Fibroblast of villous mesenchyme (primary cell): ENCODE measurements at places on chromosomes 11 and 22. TPM values are rescaled to one million over a fixed set of nuclear protein-coding genes. Genes with fewer than 3 reads are reported as not detected.

DNA sequence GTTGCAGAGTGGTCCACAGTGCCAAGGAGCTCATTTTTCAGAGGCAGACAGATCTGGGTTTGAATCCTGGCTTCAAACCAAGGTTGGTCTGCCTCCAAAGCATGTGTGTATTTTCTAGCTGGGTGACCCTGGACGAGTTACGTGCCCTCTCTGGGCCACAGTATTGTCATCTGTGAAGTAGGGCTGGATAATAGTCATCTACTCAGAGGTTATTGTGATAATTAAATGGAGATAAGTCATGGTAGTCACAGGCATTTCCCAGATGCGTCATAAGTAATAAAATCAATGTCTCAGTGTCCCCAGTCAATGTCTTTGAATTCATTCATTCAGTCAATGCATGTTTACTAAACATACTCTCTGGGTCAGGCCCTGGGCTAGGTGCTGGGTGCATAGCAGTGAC lies 8.6 kb downstream of the OMP start:
- peak; percentile 51 for DNase-seq

GRCh38 chr11:62627713-62628112 lies 5.9 kb upstream of the B3GAT3 start:
- no peak for DNase-seq

DNA sequence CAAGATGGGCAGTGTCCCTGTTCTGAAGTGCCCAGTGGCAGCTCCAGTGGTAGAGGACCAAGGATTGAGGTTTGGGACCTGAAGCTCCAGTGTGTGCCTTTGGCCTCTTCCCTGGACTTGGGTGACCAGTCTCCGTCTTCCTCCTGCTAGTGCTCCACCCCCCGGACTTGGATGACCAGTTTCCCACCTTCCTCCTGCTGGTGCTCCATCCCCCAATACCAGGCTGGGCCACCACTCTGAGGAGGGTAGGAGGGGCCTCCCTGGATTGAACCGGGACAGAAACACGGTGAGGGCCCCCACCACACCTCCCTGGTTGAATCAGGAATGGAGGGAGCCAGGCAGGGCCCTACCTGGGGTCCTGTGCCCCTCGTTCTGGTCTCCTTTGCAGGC lies 10.9 kb upstream of the NEAT1 start:
- DNase-seq: no peak

DNA sequence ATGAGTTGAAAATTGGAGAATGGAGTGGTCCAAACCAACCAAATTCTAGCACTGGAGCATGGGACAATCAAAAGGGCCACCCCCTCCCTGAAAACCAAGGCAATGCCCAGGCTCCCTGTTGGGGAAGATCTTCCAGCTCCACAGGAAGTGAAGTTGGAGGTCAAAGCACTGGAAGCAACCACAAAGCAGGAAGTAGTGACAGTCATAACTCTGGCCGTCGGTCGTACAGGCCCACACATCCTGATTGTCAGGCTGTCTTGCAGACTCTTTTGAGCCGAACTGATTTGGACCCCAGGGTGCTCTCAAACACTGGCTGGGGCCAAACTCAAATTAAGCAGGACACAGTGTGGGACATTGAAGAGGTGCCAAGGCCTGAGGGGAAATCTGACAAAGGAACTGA lies 80.5 kb upstream of the ADSL start:
- no peak for DNase-seq

DNA sequence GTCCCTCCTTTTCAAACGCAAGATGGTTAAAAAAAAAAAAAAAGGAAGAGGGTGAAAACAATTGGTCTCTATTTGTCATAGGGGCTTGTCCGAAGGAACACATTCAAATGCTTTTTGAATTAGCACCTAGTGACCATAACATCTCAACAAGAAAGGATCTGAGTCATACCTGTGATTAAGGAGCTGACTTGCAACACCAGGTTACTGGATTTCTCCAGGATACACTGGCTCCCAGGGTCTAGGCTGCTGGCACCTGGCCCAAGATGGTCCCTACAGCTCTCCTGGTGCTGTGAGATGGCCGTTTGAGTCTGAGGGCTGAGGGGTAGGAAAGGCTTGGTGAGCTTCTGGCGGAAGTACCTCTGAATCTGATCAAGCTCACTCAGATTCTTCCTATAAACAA lies 28.4 kb upstream of the UCP3 start:
- no peak for DNase-seq

- DNase-seq: no peak
Observed at GRCh38 chr11:72354356-72355115, 79.8 kb downstream of the CLPB start.

DNA sequence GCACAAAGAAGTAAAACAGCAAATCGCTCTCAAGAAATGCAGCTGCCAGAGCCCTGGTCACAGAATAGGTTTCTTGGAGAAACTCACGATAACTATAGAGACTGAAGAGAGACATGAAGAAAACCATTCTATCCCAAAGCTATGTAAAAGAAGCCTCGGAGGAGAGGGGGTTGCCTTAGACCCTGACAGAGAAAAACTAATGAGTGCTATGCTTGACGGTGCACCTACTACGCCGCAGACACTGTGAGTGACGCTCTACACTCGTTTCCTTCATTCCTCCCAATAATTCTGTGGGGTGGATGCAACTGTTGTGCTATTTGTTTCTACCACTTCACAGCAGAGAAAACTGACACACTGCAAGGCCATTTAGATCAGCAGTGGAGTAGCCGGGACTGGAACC lies 121.8 kb downstream of the ETS1 start:
- no peak for DNase-seq

DNA sequence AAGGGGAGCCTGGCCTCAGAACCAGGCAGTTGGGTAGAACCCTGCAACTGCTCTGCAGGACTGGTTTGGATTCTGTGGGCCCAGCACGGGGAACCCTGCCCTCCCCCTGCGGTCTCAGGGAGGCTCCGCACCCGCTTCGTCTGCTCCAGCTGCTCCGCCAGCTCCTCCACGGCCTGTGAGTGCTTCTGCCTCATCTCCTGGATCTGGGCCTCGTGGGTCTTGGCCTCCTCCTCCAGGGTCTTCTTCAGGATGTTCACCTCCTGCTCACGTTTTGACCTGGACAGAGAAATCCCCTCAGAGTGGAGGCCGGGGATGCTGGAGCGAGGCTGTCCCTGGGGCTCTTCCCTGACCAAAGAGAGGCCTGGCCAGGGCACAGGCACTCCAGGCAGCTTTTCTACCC lies 41.9 kb downstream of the APOL1 start:
- no peak for DNase-seq

DNA sequence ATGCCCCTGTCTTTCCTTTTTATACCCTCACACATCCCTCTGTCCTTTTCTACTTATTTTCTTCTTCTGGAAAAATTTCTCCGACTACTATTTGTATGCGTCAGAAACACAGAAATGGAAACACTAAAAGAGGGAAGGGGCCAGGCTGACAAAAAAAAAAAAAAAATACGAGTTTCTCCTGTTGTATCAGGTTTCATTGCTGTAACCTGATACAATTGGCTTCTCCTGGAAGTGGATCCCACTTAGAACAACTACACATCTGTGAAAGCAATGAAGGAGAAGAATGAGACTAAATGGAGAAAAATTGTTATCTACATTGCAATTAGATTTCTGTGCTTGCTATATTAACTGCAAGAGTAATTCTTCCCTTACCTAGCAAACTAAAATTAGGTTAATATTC lies 393.9 kb downstream of the GUCY1A2 start:
- no peak for DNase-seq

GRCh38 chr11:20444535-20444934 lies 57.0 kb downstream of the PRMT3 start:
- no peak for DNase-seq

- no peak for DNase-seq
Observed at GRCh38 chr11:133865466-133865865, 20.2 kb upstream of the SPATA19 start.

GRCh38 chr22:29380032-29380781 lies 8.2 kb downstream of the AP1B1 start:
- peak; percentile 29 for DNase-seq

DNA sequence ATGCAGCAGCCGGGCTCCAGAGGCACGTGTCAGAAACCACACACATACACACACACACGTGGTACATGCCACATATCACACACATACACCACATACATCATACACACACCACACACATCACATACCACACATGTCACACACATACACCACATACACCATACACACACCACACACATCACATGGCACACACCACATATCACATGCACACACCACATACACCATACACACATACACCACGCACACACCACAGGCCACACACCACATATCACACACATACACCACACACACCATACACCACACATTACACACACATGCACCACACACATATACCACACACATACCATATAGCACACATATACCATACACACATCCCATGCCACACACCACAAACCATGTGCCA lies 97.5 kb upstream of the PRR5 start:
- no peak for DNase-seq

DNA sequence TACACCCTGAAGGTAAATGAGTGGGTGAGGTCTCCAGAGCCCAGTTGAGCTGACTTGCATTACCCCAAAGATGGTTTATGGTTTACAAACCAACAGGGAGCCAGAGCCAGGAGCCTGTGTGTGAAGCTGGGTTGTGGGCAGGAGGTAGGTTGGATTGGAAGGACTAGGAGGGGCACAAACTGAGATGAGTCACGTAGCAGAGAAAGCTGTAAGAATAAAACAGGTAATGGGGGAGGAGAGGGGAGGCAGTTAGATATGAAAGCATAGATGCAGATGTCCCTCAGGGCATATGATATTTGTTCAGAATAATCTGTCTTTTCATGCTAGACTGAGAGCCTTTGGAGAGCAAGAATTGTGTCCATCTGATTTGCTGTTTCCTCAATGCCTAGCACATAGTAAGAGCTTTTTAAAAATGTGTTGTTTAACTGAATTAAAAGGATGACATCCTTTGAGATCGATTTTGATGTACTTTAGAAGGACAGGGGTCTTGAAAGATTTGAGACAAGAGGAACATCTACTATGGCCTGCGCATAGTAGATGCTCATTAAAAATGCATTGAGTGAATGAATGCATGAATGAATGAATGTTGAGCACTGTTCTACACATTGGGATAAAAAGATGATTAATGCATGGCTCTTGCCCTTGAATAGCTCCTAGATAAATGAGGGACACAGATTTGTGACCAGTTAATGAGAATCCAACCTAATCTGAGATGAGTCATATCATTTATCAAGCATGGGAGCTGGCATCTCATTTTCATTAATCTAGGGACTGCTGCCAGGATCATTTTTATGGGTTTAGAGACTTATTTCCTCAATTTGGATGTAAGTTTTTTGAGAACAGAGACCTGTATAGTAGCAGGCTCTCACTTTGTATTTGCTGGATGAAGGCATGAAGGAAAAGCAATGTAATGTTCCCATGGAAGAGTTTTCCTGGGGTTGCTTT lies 175.8 kb upstream of the BDNF start:
- no peak for DNase-seq

DNA sequence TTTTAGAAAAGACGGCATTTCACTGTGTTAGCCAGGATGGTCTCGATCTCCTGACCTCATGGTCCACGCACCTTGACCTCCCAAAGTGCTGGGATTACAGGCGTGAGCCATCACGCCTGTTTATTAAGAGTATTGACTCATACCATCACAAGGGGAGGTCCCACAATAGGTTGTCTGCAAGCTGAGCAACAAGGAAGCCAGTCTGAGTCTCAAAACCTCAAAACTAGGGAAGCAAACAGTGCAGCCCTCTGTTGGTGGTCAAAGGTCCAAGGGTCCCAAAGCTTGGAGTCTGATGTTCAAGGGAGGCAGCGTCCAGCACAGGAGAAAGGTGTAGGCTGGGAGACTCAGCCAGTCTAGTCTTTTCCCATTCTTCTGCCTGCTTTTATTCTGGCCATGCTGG lies 32.8 kb upstream of the LDLRAD3 start:
- DNase-seq: no peak

DNA sequence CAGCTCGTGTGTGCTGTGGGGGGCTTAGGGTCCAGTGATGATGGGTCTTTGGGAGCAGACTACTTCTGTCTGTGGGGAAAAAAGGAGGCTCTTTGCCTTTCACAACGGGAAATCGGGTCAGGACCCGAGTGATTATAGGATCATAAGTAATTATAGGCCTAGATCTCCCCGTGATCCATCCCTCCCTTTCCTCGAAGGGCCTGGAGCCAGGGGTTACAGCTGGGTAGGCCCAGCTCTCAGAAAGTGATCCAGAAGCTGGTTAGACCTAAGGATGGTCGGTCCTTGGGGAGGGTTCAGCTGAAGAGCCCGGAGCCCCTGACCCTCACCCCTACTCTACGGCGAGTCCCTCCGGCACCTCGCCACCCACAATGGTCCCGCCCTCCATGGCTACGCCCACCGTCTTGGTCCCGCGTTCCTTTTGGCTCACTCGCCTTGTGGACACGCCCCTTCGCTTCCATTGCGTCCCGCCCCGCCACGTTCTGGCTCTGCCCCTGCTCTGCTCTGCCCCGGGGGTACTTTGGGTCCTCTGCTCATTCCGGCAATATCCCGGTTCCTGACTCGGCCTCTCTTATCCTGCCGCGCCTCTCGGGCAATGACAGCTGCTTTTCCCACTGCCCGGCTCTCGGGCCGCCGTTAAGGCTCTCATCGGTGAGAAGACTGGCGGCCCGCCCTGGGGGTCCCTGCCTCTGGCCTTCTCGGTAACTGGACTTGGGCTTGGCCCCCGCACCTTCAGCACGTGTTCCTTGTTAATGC lies 5.0 kb downstream of the IGSF22 start:
- DNase-seq: peak; percentile 48

DNA sequence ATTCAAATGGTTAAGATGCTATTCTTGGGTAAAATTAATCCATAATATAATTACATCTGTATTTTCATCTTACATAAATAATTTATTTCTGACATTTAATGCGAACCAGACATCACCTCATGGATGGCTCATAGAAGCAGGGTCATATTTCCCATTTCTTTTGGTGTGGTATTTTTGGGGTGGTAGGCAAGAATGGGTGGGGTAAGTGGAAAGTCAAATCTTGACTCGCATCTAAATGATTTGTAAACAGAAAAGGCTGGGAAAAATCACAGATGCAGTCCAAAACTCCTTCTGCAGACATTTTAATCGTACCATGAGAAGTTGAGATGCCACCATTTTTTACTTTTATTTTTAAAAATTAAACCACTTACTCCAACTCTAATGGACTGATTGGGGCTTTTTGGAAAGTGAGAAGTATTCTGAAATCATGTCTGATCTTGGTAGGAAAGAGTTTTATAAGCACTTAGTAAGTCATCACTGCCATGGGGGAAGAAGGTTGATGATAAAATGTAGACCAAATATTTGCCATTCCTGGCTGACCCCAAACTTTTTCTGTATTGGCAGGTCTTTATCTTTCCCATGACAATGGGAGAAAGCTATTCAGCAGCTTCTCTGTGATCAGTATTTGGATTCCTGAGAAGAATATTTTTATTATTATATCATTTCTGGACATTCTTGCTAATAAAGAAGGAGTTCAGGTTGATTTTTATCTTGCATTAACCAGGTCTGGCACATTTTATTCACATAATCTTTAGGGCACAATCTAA lies 47.2 kb upstream of the BLID start:
- no peak for DNase-seq

The NRXN2 gene
- 2.6 and 5.2 TPM in 2 replicates for total RNA-seq

The RAB36 gene
- total RNA-seq: 5.6 and 6.1 TPM in 2 replicates

The DUSP8 gene
- 0.64 and 0.86 TPM in 2 replicates for total RNA-seq

The ACO2 gene
- total RNA-seq: 50.6 and 69.1 TPM in 2 replicates

The FBXO7 gene
- total RNA-seq: 65.7 and 72.1 TPM in 2 replicates

The SLC29A2 gene
- 0.64 and 0.86 TPM in 2 replicates for total RNA-seq

The SYT7 gene
- total RNA-seq: 0.43 and 2.6 TPM in 2 replicates

The OR5P2 gene
- total RNA-seq: under 0.01 TPM in 1 of 2 replicates, not detected in the other

The CDC45 gene
- total RNA-seq: 8.1 and 10.4 TPM in 2 replicates

The ANO1 gene
- total RNA-seq: not detected in 2 replicates

The C1QTNF5 gene
- total RNA-seq: 6.5 and 13.5 TPM in 2 replicates

The DAGLA gene
- 2.2 and 2.6 TPM in 2 replicates for total RNA-seq

The OR8D1 gene
- 0.32 TPM in 1 of 2 replicates, not detected in the other for total RNA-seq
